Fibroblast of skin of right biceps (primary cell): ENCODE measurements at places on chromosomes 3 and 15.

GRCh38 chr15:85772668-85773067 lies 22.1 kb downstream of the KLHL25 start:
- no peak for DNase-seq

DNA sequence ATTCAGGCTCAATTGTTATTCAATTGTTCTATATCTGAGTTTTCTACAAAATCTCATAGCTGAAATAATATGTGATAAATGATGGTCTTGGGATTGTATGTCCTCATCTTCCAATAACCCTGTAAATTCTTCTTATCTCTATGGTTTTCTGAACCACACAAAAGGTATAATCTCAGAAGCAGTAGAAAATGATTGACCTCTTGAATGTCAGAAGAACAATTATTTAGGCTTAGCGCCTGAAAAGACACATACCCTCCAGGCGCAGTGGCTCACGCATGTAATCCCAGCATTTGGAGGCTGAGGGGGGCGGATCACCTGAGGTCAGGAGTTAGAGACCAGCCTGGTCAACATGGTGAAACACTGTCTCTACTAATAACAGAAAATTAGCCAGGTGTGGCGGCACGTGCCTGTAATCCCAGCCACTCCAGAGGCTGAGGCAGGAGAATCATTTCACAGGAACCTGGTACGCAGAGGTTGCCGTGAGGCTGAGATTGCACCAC lies 288.0 kb upstream of the TBC1D5 start:
- no peak for DNase-seq

- DNase-seq: peak; percentile 85
Measured at GRCh38 chr15:90681480-90681879, 35.7 kb upstream of the BLM start.

- no peak for DNase-seq
Measured at GRCh38 chr3:28316226-28316625, 32.3 kb upstream of the ZCWPW2 start.

GRCh38 chr3:49035281-49035680 lies 6.1 kb upstream of the IMPDH2 start:
- DNase-seq: no peak

DNA sequence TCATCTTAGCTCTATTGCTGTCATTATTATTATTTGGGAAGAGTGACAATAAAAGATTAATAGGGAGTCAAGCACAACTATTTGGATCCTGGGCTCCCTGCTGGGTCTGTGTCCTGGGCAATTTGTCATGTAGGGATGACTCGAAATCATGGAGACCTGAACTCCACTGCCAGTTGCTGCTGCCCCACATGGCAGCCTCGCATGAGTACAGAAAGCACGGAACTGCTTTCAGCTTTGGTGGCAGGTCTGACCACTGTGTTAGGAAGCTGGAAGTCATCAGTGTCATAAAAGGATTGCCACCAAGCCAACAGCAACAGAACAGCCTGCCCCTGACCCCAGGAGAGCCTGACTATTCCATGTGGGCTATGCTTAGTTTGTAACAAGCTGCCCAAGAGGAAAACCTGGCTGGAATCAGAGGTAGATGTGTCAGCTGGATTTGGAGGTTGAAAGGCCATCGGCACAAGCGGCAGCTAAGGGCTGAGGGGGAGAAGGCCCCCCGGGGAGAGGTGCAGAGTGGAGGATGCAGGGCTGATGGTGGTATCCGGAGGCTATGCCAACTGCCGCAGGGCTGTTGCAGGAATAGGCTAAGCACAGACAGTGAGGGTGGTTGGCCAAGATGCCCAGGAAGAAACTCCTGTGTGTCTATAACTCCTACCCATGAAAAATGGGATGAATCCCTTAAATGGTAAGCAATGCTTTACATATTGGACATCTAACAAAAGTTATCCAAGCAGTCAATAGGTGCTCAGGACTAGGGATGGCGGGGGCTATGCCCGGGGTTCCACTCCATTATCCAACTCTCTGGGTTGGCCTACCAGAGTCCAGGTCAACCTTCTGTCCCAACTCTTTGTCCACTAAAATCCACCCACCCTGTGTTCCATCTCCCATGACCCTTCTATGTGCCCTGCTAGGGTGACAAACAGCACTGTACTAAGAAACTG lies 291.6 kb downstream of the ADAMTS17 start:
- no peak for DNase-seq

DNA sequence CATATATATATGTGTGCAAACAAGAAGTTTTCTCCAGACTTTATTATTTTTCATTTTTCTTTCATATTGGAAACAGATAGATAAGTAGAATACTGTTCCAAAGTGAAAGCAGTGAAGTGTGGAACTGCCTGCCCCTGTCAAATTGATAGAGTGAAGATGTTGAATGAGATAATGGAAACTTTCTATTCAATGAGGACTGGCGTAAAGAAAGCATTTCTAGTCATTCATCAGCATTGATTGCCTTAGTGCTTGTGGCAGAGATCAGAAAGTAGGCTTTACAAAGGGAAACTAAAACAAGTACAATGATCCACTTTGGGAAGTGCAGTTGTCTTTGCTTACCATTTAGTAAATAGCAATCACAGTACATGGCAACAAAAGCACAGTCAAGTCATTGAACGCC lies 300.0 kb downstream of the CADM2 start:
- no peak for DNase-seq

DNA sequence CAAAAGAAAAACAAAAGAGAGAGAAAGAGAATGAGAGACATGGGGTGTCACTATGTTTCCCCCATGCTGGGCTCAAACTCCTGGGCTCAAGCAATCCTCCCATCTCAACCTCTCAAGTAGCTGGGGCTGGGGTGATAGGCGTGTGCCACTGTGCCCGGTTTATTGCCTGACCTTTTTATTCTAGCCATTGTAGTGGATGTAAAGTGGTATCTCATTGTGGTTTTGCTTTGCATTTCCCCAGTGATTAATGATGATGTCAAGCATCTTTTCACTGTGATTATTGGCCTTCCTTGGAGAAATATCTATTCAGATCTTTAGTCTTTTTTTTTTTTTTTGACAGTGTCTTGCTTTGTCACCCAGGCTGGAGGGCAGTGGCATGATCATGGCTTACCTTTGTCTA lies 37.7 kb upstream of the GK5 start:
- no peak for DNase-seq

- no peak for DNase-seq
Measured at GRCh38 chr15:85547386-85547785, 167.0 kb downstream of the AKAP13 start.

GRCh38 chr3:54874816-54875556 lies 52.9 kb downstream of the LRTM1 start:
- DNase-seq: no peak

DNA sequence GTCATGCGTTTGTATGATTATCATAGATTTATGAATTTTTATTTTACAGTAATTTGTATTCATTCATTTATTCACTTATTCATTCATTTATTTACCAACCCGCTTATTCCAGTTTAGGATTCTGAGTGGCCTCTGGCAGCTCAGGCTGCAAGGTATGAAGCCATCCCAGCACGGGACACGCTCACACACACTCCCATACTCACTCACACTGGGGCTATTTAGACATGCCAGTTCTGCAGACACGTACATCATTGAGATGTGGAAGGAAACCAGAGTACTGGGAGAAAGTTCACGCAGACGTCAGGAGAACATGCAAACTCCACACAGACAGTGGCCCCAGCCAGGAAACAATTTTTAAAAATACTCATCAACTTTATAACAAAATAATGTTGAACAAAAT lies 5.1 kb downstream of the CDIN1 start:
- no peak for DNase-seq

DNA sequence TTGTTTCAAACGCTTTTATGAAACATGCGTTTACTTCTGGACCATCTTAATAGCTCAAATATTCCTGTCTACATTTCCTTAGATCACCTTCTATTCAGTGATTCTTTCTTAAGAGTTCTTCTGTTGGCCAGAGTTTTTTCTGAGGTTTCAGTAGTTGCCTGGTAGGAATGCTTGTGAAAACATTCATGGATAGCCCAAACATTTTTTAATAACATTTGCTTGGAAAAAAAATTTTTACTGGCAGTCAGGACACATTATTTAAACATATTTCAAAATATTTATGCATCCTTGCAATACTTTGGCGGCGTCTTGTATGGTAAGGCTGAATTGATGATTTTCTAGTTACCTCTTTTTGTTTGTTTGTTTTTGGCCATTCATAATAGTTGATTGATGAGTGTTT lies 47.4 kb upstream of the ZBTB20 start:
- peak; percentile 41 for DNase-seq

DNA sequence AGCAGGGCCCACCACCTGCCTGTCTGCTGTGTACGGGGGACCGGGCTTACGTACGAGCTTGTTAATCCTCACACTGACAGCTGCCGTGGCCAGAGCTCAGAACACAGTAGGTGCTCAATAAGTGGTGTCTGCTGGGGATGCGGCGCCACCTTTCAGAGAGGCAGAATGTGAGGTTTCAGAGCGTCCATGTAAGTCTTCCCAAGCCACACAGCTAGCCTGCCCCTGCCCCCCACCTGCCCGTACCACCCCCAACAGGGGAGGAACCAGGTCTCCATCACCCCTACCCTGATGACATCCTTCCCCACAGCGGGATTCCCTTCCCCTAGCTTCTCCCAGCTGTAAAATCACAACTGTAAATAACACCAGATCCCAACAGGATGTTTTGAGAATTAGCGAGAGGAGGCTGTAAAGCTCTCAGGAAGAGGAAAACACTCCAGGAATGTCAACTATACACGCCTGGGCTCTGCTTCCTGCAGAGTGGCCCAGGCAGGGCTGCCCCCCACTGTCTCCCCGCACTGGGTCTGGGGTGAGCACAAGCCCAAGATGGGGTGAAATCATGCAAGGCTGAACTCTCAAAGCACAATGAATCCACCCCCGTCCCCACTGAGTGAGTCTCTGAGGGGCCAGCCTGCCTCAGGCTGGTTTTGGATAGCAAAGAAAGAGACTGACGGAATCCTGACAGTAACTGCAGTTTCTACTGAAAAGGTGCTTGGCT lies 250.1 kb upstream of the LYSMD4 start:
- peak; percentile 38 for DNase-seq

DNA sequence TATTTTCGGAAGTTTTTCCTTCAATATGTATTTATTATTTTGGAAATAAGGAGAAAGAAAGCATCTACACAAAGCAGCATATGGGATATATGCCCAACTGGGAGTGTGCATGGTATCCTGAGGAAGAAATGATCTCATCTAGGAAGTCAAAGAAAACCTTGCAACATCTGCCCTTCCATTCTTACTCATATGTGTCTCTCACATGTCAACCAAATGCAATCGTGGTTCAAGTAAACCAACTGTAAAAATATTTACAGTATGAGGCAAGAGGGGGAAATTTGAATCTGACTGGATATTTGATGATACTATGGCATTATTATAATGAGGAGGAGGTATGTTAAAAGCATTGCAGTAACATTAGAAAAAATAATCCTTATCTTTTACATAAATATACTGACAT lies 3.2 kb upstream of the SCG3 start:
- no peak for DNase-seq

DNA sequence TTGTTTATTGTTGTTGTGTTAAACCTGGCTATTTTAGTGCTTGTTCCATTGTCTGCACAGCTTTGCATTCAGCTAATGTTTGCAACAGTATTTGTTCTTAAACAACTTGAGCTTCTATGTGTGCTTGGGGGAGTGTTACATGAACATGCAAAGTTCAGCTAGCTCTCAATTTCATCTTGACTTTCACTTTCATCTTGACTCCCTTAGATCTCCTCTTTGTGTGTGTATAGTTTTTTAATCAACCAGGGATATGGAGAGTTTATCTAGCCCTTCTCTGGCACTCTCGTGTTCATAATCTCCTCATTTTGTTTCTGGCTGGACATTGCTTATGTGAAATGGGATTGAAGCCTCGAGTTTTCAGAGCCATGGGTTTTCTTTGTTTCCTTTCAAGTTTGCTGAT lies 212.4 kb upstream of the ZBTB20 start:
- DNase-seq: no peak

DNA sequence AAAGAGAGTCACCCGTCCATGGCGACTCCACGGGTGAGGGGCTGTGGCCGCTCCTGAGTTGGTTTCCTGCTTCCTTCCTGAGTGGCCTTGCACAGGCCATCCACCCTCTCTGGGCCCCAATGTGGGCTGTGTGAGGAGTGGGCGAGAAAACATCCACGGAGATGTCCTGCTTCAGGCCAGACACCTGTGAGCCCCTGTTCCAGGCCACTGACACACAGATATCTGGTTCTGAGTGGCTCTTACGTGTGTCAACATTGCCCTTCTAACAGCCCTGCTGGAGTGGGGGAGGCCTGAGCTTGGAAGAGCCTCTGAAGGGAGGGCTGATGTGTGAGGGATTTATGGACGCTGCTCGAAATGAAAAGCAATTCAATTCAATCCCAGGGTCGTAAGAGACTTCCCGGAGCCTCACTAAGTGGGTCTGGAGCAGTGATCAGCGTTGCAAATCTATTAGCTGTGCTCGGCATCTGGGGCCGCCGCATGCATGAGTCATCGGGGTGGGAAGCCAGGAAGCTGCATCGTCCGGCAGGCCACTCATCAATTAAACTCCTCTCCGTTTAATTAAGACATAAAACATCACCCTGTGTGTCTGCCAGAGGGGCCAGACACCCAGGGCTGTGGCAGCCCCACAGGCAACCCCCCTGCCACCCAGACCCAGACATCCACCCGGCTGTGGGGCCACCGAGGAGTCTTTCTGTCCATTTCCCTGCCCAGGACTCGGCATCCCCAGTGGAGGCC lies 20.0 kb upstream of the PRR23E start:
- peak; percentile 89 for DNase-seq

- DNase-seq: no peak
Measured at GRCh38 chr3:193842832-193843473, 249.9 kb downstream of the OPA1 start.

GRCh38 chr15:28786521-28786920 lies 61.9 kb downstream of the GOLGA6L7 start:
- DNase-seq: peak; percentile 60

- no peak for DNase-seq
Measured at GRCh38 chr15:91824256-91824655, 29.3 kb upstream of the SLCO3A1 start.

DNA sequence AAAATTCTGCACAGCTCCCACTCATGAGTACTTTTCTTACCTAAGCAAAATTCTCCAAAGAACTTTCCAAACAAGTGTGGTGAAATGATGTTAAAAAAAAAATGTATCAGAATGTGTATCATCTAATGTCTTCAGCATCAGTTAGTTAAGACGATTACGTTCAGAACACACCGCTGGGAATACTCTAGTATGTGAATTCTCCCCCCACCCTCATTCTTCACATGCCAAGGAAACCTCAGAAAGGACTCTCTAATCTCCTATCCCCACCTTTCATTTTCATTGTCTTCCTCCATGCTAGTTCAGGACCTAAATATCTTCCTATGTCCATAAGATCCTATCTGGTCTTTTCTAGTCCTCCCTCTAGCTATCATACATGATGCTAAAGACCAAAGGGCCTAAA lies 457.4 kb downstream of the SHQ1 start:
- DNase-seq: peak; percentile 77

GRCh38 chr3:177257006-177257405 lies 59.7 kb upstream of the TBL1XR1 start:
- peak; percentile 46 for DNase-seq

- DNase-seq: peak; percentile 99
Measured at GRCh38 chr3:63624941-63625560, 27.4 kb upstream of the SNTN start.

GRCh38 chr3:143171141-143171980 lies 51.8 kb downstream of the CHST2 start:
- peak; percentile 70 for DNase-seq

DNA sequence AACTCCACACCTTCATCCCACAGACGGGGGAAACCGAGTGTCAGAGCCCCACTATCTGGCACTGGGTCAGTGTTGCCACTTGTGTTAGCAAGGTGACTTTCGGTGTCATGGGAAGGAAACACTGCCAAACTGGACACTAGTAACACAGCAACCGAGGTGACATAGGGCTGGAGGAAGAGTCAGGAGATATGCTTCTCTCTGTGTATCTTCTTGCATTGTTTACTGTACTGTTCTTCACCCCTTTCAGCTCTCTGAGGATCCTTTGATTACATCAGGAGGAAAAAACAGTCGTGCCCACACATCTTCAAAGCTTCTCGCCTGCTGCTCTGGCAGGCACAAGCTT lies 109.4 kb upstream of the RAD18 start:
- DNase-seq: no peak
